ENCODE measurements at places on chromosomes 6 and 20.
A peak's percentile ranks its signal among the peaks of the same experiment; 100 is the strongest.

- DNase-seq, result peak; percentile 3
Observed at GRCh38 chr6:19755181-19755580, 82.0 kb upstream of the ID4 start.

- no peak for DNase-seq
Observed at GRCh38 chr6:25404693-25405169, 125.6 kb downstream of the CARMIL1 start.

GRCh38 chr6:156919814-156920369 lies 142.7 kb downstream of the ARID1B start:
- no peak for DNase-seq

GRCh38 chr6:19329078-19329477 lies 508.1 kb upstream of the ID4 start:
- DNase-seq, result no peak

- DNase-seq, result no peak
Observed at GRCh38 chr6:13434777-13435176, 52.6 kb downstream of the GFOD1 start.

DNA sequence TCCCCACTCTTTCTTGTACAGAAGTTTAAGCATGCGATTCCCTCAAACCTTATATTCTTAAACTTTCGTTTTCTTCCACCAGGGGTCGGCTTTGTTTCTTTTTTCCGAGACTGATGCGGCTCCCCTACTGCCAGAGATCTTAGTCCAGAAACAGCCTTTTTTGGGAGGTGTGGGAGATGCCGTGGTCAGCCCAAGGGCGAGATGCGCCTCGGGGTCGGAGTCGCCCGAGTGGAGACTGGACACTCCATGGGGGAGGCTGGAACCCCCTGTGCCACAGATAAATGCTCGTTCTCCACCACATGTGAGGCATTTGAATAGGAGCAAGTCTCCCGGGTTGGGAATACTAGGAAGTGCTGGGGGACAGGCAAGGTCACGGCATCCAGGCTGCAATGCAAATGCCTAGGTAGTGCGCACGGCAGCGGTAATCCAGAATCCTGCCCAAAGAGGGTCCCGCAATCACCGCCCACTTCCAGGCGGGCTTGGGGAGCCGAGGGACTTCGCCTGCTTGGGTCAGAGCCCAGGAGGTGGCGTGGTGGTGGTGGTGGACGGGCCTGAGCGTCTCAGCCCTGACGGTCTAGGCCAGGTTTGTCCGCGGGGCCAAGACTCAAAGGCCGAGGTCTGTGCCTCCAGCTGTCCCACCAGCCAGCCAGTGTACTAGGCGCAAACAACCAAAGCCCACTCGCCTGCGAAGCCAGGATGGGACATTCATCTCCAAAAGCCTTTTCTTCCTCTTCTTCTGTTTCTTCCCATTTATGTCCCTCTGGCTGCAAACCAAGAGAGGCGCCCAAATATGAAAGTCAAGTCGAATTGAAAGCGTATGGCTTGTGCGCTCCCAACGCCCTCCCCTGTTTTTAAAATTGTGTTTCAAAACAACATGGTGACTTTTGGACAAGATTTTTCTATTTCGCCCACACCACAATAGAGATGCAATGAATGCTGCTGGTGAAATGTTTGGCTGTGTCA lies 39.3 kb upstream of the OSTM1 start:
- peak; percentile 69 for DNase-seq

DNA sequence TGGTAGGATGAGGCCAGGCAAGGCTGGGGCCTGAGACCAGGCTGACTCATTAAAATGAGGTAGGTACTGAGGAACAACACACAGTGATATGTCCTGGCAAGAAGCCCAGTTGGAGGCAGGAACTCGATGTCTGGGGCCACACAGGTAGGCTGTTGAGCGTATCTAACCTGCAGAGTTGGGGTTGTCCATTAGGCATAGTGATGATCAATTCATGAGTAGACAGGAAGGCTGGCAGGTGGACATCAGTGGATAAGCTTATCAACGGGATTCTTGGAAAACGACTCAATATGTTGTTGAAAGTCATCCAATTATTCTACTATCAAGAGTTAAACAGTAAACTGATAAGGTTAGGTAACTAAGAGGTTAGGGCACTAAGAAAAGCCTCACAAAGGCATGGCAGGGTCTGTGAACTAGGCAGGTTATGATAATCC lies 193.2 kb upstream of the COL21A1 start:
- no peak for DNase-seq

- DNase-seq, result no peak
Observed at GRCh38 chr6:41739041-41739440, 3.6 kb upstream of the TFEB start.

DNA sequence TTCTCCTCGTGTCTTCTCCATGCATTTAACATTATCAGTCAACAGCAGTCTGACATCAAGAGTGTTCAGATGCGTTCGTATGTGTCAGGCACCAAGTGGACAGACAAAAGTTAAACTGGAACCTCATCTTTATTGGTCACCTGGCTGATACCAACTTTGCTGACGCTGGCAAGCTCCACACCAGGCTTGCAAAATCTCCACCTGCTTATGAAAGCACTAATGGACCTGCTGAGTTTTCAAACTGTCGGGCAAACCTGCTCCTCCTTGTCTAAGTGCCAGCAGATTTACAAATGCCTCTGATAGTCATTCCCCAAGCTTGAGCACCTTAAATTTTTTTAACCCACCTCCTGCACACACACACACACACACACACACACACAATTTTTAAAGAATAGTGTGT lies 27.9 kb upstream of the DSP start:
- no peak for DNase-seq

- no peak for DNase-seq
Observed at GRCh38 chr6:116533233-116533957, 12.1 kb downstream of the TRAPPC3L start.

DNA sequence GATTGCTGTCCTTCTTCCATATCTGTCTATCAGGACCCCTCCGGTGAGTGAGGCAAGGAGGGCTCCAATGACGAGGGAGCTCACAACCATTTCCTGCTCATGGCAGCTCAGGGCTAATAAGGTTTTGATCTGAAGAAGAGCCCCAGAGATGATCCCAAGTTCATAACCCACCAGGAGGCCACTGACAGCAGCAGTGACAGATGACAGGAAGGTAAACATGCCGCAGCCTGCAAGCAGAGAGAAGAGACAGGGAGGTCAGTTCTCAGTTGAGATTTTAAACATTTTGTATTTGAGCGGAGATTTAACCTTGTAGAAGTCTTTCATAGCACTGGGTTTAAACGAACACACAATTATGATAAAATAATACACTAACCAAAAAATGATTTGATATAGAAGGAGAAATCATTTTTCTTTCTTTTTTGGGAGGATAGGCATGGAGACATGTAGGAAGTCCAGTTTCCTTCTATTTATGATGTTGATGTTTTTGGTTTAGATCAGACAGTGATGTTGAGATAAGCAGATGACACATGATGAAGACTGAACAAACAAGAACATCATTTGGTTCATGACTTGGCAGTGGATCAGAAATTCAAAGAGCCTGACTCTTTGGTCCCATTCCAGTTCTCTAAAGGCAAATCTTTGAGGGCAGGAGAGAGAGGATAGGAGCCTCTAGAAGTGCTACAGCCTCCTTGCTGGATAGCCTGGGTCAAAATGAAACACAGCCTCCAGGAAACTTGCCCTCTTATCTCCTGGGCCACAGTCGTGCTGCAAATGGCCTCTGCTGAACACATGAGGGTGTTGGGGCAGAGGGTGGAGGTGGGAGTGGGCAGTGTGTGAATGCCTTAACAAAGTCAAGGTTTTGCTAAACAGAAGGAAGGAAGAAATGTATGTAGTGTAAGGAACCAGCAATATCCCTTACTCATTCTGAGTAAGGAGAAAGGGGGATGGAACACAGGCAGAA lies 22.6 kb downstream of the SLC2A12 start:
- peak; percentile 79 for DNase-seq

DNA sequence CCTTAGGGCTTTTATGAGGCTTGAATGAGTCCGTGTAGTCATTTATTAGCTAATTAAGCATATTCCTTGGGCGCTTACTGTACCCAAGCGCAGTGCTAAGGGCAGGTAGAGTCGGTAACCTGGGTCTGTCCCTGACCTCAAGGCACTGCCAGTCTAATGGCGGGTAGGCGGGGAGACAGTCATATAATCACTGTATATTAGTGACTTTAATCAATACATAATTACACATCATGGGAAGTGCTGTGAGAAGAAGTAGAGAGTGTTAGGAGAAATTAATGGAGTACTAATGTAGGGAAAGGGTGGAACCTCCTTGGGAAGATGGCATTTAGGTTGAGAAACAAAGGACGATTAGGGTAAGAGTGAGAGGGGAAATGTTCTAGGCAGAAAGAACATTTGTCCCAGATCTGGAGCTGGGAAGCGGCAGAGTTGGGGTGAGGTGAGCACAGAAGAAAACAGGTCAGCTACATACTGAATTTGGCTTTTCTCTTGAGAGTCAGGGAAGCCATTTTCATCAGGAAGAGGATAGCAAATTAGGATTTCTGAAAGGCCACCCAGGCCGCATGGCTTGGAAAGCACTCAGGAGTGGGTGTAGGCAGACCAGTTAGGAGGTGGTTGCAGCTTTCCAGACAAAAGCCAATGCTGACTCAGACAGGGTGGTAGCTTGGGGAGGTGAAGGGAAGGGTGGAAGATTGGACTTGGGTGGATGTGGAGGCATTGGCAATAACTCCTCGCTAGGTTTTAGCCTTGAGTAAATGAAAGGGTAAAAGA lies 954 bp upstream of the BLCAP start:
- DNase-seq, result no peak

DNA sequence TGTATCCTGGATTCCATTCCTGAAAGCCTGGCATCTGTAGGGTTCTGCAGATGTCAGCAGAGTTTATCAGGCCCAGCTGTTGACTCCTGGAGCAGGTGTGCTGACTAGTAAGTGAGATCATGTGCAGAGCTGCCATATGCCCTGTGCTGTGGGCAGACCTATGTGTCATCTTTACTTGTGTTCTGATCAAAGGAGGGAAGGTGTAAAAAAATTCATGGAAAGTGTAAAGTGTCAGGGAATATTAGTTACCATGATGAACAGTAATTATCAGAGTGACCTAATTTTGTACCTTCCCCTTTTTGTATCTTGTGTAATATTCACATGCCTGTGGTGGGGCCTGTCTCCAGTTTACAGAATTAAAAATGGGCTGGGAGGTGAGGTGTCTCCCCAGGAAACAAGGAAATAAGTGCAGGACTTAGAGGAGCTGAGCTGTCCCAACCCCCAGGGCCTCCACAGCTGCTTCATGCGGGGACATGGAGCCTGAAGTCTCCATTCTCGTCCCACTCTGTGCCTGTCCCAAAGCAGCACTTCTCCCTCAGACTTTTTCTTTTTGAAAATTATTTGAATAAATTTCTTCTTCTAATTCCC lies 148.2 kb upstream of the GGTLC1 start:
- no peak for DNase-seq

DNA sequence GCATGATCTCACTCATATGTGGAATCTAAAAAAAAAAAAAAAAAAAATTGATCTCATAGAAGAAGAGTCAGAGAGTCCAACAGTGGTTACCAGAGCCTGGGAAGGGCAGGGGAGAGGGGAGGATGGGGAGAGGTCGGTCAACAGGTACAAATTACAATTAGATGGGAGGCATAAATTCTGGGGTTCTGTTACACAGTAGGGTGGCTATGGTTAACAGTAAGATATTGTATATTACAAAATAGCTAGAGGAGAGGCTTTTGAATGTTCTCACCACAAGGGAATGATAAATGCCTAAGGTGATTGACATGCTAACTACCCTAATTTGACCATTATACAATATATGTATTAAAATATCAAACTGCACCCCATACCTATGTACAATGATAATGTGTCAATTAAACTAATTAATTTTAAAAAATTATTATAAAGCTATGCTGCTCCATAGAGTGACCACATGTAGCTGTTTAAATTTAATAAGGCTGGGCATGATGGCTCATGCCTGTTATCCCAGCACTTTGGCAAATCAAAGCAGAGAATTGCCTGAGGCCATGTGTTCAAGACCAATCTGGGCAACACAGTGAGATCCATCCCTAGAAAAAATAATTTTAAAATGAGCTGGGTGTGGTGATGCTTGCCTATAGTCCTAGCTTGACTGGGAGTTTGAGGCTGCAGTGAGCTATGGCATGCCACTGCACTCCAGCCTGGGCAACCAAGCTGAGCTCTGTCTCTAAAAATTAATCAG lies 70.9 kb downstream of the SNX5 start:
- no peak for DNase-seq

DNA sequence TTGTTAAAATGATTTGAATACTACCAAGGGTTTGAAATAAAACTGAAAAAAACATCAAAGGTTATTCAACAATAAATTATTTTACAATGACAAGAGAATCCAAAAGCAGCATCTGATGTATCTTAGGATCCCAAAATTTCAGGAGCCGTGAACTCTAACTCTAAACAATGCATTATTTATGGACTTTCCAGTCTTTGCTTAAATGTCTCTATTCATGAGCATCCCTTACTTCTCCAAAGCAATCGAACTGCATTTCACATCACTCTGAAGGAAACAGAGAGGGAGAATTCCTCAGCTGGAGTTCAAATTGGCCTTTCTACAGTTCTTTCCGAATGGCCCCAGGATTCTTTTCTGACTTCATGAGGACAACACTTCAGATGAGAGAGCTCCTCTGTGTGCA lies 229.1 kb downstream of the CBLN4 start:
- no peak for DNase-seq

- no peak for DNase-seq
Observed at GRCh38 chr6:159109391-159109790, 59.8 kb upstream of the FNDC1 start.

DNA sequence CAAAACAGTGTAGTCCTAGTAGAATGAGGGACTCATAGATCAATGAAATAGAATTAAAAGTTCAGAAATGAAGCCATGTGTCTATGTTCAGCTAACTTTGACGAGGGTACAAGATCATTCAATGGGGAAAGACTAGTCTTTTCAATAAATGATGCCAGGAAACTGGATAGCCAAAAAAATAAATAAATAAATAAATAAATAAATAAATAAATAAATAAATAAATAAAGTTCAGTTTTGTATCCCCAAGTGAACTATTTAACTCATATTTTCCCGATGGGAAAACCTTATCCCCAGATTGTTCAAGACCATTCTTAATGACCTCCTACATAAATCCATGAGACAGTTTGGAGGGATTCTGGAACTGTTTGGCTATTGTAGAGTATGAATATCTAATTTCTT lies 277.1 kb upstream of the EYS start:
- no peak for DNase-seq

DNA sequence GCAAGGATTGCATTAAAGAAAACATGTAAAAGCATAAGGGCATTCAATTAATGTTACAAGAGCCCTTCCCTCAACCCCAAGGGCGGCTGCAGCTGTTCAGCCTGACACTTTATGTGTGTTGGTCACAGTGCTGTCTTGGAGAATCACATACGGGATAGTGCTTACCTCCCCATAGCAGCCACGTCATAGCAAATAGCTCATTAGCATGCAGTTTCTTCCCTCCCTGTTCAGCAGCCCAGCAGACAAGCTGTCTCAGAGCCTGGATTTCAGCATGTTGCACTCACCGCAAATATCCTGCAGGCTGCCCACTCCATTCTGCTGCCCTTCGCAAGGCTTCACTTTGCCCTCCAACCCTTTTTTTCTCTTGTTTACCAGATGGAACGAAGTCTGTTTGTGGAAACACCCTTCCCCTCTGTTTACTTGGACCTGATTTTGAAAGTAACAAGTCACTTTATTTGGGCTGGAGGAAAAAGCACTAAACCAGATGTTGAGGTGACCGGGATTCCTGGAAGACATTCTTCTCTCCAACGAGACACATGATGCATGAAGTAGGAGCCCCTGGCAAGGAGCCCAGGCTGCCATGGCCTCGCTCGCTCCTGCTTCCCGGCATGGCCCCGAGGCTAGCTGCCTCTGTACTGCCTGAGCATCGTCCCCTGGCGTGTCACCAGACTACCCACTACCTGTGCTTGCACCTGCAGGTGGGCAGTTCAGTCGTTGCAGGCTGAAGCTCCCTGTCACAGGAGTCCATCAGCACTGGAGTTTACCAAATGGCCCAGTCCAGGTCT lies 151.6 kb upstream of the GMDS start:
- peak; percentile 73 for DNase-seq

GRCh38 chr6:17042422-17043147 lies 59.3 kb upstream of the STMND1 start:
- DNase-seq, result peak; percentile 31

Data from astrocyte of the spinal cord (primary cell).